H9 (cell line): ENCODE measurements at places on chromosomes 4 and X. TPM values are rescaled to one million over a fixed set of nuclear protein-coding genes. Genes with fewer than 3 reads are reported as not detected.

HTR2C gene
- 1.3 and 1.5 TPM in 2 replicates for total RNA-seq

FRYL gene
- 25.8 and 31.5 TPM in 2 replicates for total RNA-seq

MPP1 gene
- 16.4 and 17.9 TPM in 2 replicates for total RNA-seq

HPSE gene
- total RNA-seq, result 1.5 and 2.0 TPM in 2 replicates

BEND4 gene
- total RNA-seq, result 25.1 and 25.8 TPM in 2 replicates
